ENCODE measurements at places on chromosomes 13 and 19.

DNA sequence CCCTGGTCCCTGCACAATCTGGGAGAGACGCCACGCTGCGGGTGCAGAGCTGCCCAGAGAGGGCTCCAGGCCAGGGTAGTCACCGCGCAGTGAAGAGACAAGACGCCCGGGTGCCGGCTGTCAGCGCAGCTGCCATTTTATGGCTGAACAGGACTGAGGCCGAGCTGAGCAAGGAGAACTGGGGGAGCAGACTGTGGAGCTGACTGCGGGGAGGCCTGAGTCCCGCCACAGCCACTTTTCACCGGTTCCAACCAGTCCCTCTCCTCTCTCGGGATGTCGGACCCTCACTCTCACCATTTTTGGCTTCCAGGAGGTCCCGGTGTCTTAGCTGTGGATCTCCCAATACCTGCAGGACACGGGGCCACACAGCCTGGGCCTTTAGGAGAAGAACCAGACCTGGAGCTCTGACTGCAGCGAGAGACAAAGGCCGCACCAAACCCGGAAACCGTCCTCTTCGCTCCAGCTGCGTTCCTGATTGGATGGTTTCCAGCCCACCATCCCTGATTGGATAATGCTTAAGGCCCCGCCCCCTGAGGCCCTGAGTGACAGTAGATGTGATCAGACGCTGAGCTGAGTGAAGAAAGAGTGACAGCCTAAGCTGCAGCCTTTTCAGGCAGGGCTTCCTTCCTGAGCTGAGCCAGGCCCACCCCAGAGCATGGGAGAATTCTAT, at the start of gene ZNF626:
TSS of gene ZNF626 (minus strand) at position 422 of the 670 bp plus-strand sequence. CDS start at position 297, 125 bp downstream.
- peak; percentile 95 for DNase-seq

DNA sequence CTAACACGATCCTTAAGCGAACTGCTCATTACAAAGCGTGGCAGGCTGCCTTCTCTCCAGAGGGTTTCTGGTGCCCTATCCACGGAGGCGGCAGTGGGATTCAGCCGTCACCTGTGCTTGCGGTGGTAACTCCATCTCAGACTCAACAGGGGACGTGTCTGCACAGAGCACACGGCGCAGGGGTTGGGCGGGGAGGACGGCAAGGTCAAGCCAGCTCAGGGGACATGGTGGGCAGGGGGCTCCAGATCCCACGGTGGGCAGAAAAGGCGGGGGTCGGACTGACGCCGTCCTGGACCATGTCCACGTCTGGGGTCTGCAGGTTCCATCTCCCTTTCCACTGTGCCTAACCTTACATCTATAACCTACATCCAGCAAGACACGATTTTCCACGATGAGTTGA, 70.7 kb downstream of the RASA3 start:
- no peak for DNase-seq

DNA sequence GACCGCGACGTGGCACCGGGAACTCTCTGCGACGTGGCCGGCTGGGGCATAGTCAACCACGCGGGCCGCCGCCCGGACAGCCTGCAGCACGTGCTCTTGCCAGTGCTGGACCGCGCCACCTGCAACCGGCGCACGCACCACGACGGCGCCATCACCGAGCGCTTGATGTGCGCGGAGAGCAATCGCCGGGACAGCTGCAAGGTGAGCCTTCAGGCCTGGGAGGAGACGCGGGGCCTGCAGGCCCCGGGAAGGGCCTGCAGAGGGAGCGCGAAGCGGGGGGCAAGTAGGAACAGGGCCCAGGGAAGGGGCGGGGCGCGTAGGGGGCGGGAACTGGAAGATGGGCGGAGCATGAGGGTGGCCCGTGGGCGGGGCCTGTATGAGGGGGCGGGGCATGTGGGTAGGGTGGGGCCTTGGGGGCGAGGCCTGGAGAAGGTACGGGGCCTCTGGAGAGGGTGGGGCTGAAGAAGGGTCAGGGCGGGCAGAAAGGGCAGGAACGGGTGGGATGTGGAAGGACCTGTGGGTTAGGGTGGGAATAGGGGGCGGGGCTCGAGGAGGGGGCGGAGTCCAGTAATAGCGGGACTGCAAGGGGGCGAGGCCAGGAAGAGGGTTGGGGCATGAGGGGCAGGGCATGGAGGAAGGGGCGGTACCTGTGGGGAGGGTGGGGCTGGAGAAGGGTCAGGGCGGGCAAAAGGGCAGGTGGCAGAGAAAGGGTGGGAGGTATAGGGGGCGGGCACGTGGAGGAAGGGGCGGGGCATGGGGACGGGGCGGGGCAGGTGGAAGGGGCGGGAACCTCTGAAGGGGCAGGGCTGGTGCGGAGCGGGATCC, 2.5 kb downstream of the CFD start:
- DNase-seq, result peak; percentile 81

GRCh38 chr13:40644838-40645604, 21.4 kb downstream of the FOXO1 start:
- no peak for DNase-seq

- DNase-seq, result peak; percentile 38
Measured at GRCh38 chr19:48271531-48272151, 1.8 kb downstream of the ZNF114 start.

- no peak for DNase-seq
Measured at GRCh38 chr19:49347835-49348234, 12.6 kb downstream of the CD37 start.

- no peak for DNase-seq
Measured at GRCh38 chr13:63455938-63456337, 2040.3 kb upstream of the PCDH20 start.

- no peak for DNase-seq
Measured at GRCh38 chr13:66159511-66159910, 1070.6 kb downstream of the PCDH9 start.

DNA sequence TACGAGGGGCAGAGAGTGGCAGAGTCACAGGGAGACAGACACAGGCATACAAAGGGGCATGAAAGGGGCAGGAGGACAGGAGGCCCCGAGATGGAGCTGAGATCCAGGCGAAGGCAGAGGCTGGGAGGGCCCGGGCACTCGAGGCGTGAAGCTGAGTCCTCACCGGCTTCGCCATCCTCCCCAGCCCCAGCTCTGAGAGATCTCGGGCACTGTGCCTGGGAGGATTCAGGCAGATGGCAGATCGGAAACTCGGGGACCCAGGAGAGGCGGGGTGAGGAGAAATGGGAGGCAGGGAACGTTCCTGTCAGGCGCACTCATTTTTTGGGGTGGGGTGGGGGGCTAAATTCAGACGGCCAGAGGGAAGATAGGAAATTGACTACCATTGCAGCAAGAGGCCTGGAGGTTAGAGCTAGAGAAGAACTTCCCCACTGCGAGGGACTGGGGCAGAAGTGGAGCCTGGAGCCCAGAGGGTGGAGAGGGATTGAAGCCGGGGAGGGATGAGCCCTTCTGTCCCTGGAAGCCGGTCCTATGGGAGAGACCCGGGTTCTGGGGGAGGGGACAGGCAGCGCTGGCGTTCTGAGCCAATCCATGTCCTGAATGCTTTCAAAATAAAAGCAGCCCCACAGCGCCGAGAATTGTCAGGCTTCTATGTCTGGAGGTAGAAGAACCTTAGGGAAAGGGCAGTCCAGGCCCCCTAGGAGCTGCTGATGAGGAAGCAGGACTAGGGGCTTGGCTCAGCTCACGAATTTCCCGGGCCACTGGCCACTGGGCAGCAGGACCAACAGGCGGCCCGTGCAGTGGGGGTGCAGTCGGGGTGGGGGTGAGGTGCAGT, 12.6 kb downstream of the LRRC4B start:
- DNase-seq, result peak; percentile 9

DNA sequence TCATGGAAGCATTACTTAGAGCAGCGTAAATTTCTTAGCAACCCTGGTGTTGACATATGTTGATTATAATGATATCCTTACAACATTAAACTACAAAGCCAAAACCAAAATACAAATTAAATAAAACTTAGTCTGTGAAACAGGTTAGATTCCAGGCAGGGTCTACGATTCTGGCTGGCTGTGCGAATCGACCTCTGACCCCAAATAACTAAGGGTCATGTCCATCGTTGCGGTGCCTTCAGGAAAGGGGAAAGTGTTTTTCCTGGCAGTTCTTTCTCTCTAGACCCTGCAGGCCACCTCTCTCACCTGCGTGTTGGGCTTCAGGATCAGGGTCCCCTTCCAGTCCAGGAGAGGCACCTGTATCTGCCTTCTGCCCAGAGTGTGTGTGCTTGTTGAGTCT, 66.2 kb downstream of the ATP11A start:
- DNase-seq, result no peak

- no peak for DNase-seq
Measured at GRCh38 chr19:51040151-51040550, 5.3 kb upstream of the KLK12 start.

DNA sequence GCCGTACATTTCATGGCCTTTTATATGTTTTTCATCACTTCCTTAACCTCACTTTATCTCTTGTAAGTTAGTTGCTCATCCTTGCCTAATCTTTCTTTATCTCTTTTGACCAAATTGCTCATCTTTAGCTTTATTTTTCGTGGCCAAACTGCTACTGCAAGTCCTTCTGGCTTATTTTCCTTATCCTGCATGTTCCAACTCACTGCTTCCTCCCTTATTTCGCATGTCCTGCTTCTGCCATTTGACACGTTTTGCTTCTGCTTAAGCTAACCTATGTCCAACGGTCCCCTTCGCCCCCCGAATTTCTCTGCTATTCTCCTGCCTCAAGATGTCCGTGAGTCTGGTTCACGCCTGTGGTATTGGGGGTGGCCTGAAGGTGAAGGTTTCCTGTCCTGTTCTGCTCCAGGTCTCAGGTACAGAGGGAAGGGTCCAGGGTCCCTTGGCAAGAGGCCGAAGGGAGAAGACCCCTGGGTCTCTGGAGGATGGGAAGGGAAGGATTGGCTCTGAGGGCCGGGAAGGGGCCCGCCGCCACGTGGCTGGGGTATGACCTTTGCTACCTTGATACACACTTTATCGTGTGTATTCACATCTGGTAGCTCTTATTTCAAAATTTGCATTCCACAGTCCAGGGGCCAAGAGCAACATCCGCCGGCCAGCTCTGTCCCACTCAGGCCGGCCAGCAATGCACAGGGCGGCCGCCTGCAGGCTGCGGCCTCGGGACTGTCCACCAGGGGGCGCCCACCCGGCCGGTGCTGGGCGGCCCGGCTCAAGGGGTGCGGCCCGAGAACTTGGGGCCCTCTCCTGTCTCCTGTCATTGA, 2.9 kb upstream of the C19orf85 start:
- DNase-seq, result peak; percentile 76

GRCh38 chr13:99663185-99663825, 162.0 kb downstream of the TM9SF2 start:
- DNase-seq, result no peak

GRCh38 chr19:33440241-33440640, 66.7 kb downstream of the CEBPG start:
- no peak for DNase-seq

DNA sequence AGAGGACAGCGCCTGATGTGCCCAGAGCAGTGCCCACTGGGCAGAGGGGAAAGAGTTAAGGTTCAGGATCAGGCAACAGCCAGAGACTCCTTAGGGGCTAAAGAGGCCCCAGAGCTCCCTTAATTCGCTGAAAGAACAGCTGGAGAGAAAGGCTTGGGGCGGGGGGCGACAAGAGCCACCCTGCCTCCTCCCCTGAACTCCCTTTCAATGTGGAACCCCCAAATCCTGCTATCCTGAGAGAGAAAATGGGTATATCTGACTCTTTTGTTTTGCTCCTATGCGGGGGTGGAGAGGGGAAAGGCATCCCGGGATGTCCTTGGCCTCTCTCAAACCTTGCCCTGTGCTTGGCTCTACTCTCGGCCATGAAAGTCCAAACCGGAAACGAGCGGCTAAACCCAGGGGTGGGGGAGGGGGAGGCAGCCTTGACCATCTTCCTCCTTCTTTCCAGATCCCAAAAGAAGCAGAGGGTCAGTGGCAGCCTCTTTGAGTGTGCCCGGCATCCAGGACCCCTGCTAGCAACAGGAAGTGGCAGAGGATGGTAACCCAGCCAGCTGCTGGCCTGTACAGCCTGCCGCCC, 4.7 kb downstream of the PRKACA start:
- DNase-seq, result no peak

Measured in activated naive CD4-positive, alpha-beta T cell treated with anti-CD3 and anti-CD28 coated beads, Interleukin-2, amount 10 ng/mL, durations not matched to agents 7 days and 5 days (primary cell).